Activated T-helper 1 cell treated with anti-CD3 and anti-CD28 coated beads, Interleukin-2, amount 50 U/mL, for 16 hours (primary cell): ENCODE measurements at places on chromosomes 5 and 9.

- DNase-seq = no peak
Measured at GRCh38 chr5:80641353-80641752, 13.1 kb upstream of the MSH3 start.

DNA sequence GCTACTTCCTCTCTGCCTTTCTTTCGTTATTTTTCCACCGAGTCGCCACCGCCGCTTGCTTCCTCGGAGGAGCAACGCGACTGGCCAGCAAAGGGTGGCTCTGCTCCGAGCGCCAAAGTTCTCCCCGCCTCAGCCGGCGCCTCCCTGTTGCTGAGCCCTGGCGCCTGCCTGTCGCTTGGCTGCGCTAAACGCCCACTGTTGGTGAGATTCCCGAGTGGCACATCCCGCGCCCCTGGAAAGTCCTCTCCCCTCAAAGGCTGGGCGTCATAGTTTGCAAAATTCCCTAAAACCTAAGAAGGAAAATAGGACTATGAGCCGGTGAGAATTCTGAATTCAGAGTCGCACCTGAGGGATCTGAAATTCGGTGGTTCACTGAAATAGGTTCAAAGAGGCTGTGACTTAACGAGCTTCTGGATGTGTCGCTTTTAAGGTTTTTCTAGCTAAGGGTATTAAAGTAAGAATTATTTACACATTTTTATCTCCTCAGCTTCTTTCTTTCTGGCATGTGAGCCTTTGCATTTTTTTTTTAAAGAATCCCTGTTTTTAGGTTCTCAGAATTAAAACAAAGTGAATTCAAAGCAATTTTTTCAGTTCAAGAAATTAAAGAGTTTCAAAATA, at the start of gene GRIN3A:
GRIN3A (minus strand) TSS at position 82 of the 618 bp plus-strand sequence. CDS start 668 bp downstream, outside the sequence.
- no peak for DNase-seq

DNA sequence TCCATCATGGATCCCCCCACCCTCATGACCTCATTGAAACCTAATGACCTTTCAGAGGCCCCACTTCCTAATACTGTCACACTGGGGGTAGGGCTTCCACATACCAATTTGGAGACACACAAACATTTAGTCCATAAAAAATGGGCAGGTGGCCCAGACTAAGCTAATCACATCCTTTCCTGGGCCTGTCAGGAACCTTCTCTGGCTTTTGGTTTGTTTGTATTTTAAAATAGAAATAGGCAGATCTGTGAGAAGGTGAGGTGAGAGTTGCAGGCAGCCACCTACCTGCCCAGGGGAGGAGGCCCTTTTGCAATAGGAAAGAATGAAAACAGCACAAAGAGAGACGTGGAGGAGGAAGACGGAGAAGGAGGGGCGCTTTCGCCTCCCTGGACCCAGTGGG, 90.2 kb upstream of the BOD1 start:
- no peak for DNase-seq

- no peak for DNase-seq
Measured at GRCh38 chr5:81786991-81787390, 36.1 kb upstream of the SSBP2 start.

DNA sequence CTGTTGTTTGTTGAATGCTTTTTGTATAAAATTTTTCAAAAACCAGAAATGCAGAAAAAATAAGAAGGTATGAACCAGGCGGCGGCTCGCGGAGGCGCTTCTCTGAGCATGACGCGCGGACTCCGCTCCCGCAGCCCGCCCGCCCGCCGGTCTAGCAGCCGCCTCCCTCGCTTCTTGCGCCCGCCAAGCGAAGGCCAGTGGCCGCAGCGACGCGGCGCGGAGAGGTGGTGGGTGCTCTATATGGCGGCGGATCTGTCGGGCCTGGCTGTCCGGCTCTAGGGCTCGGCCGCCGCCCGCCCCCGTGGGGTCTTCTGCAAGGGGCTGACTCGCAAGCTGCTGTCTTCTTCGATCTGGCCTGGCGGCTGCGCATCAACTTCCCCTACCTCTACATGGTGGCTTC, 93.8 kb downstream of the ANKRD18A start:
- DNase-seq = no peak

DNA sequence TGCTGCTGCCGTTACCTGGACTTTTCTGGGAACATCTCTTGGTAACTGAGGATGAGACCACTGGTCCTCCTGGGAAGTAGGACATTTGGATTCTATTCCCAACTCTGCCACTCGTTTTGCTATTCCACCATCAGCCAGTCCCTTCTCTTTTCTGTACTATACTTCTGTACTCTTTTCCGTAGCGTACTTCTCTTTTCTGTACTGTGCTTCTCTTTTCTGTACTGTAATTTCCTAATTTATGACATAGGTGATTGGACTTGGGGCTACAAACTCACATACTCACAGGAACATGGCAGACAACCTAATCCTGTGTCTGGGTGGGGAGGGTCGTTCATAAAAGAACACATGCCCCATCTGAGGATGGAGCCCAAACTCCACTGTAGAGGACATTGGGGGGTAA, 335.3 kb upstream of the PANK3 start:
- no peak for DNase-seq

- no peak for DNase-seq
Measured at GRCh38 chr5:150176745-150177477, 10.3 kb downstream of the CDX1 start.

DNA sequence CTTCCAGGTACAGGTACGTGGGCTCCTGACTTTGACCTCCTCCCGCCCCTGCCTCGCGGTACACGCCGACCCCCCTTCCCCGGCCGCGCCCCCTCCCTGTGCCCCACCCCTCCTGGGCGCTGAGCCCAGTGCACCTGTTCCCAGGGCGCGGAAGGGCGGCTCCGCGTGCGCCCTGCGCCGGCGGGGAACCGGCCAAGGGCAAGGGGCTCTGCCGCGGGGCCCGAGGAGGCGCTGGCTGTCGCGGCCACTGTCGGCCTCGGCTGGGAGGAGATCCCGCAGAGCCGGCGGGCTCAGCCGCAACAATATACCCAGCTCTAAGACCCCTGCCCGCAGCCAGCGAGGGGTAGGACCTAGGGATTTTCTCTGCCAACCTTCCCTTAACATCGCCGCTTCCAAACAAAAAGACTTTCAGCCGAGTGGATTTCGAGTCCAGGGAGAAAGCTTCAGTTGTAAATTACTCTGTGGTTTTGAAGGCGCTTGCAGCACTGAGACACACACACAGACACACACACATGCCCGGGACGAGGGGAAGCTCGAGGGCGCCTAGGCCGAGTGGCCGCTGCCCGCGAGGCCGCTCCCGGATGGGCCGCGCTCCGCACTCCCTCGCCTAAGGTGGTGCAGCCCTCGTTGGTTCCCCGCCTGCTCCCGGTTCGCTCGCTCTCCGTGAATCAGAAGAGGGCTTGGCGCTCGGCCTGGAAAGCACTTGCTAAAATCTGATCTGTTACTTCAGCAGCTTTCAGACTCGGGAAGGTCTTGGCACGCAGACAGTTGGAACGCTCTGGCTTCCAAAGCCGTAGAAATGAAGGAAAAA, 1.2 kb downstream of the FGF18 start:
- DNase-seq = no peak

DNA sequence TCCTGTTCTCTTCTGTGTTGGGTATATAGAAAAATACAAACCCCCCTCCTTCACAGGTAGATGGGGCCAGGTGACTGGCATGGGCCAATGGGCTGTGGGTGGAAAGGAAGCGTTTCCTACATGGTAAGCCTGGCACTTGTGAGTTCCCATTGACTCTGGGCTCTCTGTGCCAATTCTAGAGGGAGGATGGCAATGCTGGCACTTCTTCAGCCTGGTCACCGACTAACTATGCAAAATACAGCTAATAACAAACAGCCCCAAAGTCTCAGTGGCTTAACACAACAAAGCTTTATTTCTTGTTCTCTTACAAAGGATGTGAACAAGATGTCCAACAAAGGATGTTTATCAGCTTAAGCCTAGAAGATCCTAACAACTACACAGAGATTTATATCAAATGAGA, 258.1 kb downstream of the SYK start:
- no peak for DNase-seq

GRCh38 chr9:87195306-87195705, 248.0 kb upstream of the GAS1 start:
- no peak for DNase-seq

- DNase-seq = no peak
Measured at GRCh38 chr5:146947181-146947941, 68.8 kb upstream of the PPP2R2B start.

GRCh38 chr9:88949961-88950340, 41.3 kb upstream of the S1PR3 start:
- no peak for DNase-seq

- no peak for DNase-seq
Measured at GRCh38 chr9:82206946-82207345, 218.4 kb downstream of the SPATA31D1 start.

DNA sequence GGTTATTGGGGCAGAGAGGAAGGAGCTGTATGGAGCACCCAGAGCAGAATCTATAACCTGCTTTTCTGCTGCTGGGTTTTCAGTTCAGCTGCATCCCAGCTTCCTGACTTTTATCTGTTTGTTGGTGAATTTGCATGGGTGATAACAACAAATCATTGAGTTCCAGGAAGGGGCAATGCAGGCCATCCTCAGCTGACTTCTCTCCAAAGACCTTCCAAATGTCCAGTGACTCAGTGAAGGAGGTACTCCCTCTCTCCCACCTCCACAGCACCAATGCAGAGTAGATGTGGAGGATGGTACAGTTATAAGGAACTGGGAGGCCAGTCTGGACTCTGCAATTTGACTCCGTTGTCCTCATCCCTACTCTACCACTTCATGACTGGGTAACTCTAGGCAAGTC, 1.6 kb upstream of the TXN start:
- DNase-seq = no peak

GRCh38 chr5:64707191-64707590, 16.9 kb downstream of the SHISAL2B start:
- DNase-seq = no peak

- DNase-seq = no peak
Measured at GRCh38 chr5:151040211-151040747, 19.9 kb downstream of the GPX3 start.

DNA sequence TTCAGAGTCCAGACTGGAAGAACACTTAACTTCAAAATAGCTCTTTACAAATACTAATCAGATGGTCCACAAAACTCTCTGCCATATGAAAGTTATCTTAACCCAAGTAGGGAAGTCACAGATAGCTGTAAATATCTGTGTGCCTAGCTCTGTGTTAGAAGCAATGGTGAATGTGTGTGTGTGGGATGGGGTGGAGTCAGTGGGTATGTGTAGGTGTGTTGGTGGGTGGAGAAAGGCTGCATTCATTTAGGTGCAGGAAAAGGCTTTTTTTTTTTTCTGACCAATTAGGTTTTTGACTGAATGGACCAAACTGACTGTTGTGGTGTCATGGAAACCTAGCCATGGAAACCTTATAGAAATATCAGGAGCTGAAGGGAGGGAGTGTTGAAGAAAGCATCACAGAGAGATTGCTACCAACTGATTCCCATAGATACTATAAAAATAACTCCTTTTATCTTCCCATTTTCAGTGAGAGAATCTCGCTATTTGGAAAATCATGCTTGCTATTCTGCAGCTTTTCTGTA, 156.2 kb upstream of the NR3C1 start:
- DNase-seq = no peak

DNA sequence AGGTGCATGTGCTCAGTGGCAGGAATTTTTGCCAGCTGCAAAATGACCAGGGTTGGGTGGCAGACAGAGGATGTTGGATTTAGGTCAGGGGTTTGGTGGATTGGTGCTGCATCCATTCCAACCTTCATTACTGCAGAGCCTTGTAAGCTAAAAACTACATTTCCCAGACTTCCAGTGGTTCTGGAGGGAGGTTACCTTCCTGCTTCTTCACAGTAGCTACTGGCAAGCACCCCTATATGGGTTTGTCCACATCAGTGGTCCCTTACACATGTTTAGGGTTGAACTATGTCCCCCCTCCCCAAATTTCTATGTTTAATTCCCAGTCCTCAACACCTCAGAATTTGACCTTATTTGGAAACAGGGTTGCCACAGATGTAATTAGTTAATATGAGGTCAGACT, 20.7 kb upstream of the IL17B start:
- no peak for DNase-seq

- no peak for DNase-seq
Measured at GRCh38 chr5:72433522-72433921, 73.7 kb downstream of the ZNF366 start.

GRCh38 chr9:131927091-131927490, 152.6 kb downstream of the MED27 start:
- no peak for DNase-seq

GRCh38 chr5:69468631-69469030, 24.0 kb upstream of the OCLN start:
- no peak for DNase-seq

DNA sequence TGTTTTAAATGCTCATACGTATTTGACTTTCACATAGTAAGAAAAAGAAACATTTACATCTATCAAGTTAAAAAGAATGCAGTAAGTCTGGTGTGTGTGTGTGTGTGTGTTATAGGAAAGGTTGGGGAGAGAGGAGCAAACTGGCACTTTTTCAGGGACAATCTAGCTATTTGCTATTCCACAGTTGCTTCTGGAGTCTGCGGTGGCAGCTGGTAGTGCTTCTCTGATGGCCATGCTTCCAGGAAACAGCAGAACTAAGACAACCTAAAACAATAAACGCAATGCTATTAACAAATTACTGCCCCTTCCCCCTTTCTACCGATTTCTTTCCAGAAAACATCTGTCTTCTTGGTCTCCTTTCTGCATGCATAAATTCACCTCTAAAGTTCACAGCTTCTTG, 70.0 kb upstream of the CDH10 start:
- no peak for DNase-seq
